ENCODE measurements at places on chromosomes 1 and 21. TPM values are rescaled to one million over a fixed set of nuclear protein-coding genes. Genes with fewer than 3 reads are reported as not detected.

KMO gene
- not detected for total RNA-seq

CFAP74 gene
- total RNA-seq, result not detected

HES3 gene
- not detected for total RNA-seq

PODN gene
- total RNA-seq, result not detected

DNA sequence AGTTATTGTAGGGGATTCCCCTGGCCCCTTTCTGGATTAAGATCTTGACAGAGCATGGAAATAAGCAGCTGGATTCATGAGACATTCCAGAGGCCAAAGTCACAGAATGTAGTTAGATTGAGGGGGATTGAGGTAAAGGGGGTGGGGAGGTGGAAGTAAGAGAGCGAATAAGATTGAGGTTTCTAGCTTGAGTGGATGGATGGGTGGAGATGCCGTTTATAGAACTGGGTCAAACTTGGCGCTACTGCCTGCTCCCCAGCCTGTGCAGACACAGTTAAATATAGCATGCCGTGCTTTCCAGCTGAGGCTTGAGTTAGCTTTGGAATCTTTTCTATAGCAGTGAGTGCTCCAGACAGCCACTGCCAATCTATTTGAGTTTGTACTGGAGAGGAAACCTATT lies 85.7 kb downstream of the DYRK1A start:
- DNase-seq, result no peak
- no peak overlapping the region for H3K4me3 ChIP-seq
- H3K27ac ChIP-seq, result no peak overlapping the region
- peaks cover 11% of the 10 kb centered on the region for H3K36me3 ChIP-seq
